ENCODE measurements at places on chromosomes 2 and 18.

GRCh38 chr2:113173542-113174375 lies at the start of gene PSD4:
Gene PSD4, plus strand, starts transcription at chr2:113173971. Its CDS starts 8,486 bp downstream, at chr2:113182457.
- DNase-seq: no peak

DNA sequence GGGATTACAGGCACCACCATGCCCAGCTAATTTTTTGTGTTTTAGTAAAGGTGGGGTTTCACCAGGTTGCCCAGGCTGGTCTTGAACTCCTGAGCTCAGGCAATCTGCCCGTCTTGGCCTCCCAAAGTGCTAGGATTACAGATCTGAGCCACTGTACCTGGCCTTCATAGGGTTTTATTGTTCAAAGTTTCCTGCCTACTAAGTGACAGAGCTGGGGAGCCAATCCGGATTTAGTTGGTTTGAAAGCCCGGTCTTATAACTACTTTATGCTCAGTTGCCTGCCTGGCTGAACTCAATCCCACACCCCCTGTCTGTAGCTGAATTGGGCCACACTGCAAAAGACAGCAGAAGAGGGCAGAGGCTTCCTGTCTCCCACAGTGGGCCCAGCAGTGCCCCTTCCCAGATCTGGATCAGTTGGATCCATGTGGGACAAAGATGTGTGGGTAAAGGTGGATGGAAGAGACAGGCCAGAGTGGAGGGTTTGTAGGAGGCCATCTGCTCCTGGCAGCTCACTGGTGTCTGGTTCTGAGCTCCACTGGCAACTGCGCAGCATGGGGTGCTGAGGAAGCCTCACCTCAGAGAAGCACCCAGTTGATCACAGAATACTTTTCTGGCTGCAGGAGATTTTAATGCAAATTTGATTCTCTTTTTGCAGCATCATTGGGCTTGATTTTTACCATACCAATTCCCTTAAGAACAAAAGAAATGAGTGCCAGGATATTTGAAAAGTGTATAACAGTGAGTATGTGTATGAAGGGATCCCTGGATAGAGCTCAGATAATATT lies 144.9 kb downstream of the DDX1 start:
- DNase-seq: no peak

DNA sequence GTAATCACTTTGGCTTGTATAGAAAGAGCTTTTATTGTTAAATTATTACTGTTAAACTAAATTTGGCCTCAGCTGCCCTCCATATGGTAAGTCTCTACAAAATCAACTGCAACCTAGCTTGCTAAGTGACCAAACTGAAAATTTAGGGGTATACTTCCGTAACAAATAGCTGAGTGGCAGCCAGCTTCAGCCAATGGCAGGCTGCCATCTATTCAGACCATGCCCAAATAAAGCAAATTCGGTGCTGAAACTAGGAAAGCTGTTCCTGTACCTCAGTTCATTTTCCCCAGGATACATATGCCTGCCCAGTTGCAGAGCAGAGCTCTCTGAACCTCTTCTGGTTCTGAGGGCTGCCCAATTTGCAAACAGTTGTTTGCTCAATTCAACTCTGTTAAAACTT lies 94.8 kb downstream of the EML6 start:
- no peak for DNase-seq

- DNase-seq: no peak
These were observed 71.2 kb downstream of the MYO1B start for GRCh38 chr2:191316246-191316994.

DNA sequence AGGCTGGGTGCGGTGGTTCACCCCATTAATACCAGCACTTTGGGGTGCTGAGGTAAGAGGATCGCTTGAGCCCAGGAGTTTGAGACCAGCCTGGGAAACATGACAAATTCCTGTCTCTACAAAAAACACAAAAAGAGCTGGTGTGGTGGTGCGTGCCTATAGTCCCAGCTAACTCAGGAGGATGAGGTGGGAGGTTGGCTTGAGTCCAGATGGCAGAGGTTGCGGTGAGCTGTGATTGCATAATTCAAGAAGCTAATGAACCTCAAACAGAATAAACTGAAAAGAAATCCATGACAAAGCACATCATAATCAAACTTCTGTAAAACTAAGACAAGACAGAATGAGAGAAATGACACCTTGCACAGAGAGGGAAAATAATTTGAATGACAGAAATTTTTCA lies 54.8 kb downstream of the SEMA4F start:
- DNase-seq: no peak

- DNase-seq: no peak
These were observed 124.8 kb downstream of the MSTN start for GRCh38 chr2:189937691-189938090.

DNA sequence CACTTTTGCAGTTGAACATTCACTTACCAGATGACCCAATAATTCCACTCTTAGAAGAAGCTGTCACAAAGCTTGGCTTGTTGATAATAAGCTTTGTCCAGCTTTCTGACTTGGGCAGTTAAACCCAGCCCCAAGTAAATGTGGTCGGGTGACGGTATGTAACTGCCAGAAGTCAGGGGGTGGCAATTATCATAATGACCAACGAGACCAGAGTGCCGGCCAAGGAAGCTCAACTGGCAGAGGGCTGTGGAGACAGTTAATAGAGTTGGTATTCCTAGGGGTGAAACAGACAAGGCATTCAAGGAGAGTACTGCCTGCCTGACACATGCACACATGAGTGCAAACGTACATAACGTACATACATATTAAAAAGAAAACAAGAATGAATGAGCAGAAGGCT lies 116.7 kb downstream of the EIPR1 start:
- no peak for DNase-seq

DNA sequence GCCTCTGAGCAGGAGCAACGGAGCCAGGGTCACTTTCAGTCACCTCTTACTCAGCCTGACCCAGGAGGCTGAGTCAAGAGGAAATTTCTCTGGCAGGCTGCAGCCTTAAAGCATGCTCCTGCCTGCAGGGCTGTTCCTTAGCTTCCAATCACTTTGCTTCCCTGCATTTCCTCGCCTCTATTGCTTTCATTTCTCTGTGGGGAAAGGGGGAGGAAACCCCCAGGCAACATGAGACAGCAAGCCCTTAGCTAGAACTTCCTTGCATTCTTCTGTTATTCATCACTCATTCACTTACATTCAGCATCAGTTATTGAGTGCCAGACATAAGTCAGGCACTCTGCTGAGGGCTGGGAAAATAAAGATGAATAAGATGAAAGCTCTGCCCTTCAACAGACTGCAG lies 13.0 kb downstream of the XDH start:
- DNase-seq: no peak

DNA sequence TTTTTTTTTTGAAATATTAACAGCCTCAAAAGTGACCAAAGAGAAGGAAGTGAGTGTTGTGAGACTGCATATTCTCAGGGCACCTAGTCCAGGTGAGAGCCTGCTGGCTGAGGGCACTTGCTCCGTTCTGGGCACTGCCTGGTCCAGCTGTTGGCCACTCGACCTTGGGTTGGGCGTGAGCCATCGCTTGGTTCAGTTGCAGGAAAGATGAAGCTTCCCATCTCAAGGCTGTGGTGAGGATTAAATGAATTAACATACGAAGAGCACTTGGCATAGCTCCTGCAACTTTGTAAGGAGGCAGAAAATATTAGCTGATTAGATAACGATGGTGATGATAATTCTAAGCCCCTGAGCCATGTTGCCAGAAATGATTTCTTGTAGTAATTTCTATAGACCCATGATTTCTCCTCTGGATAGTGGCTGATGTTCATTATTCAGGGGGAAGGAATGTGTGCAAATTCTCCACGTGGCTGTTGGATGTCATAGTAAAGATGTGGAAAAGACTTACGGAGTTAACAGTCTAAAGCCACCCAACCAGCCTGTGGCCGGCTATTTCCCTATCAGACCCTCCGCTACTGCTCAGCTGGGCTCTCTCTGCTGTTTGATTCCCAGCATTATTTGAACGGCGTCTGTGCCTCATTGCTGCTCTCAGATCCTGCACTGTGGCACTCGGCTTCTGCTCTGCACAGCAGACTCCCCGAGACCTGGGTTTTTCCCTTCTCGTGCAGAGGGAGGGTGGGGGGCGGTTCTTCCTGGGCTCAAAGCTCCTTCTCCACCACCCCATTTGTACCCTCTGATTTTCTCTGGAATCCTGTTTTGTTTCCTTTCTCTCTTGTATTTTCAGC lies 221.1 kb downstream of the GALR1 start:
- no peak for DNase-seq

DNA sequence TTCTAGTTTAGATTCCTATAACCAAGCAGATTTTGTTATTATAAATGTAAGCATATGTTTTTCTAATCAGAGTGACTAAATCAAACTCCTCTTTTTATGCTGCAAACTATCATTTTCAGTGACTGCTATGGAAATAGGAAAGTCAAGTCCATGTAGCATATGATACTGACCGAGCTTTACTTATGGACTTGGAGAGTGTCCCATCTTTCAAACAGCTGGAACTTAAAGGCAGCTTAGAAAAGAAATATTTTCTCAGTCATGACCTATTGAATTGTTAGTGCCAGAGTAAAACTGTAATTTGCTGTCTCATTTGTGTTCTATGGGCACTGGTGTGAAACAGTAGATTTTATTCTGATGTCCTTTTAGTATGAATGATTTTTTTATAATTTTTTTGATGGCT lies 76.7 kb downstream of the PHLPP1 start:
- no peak for DNase-seq

DNA sequence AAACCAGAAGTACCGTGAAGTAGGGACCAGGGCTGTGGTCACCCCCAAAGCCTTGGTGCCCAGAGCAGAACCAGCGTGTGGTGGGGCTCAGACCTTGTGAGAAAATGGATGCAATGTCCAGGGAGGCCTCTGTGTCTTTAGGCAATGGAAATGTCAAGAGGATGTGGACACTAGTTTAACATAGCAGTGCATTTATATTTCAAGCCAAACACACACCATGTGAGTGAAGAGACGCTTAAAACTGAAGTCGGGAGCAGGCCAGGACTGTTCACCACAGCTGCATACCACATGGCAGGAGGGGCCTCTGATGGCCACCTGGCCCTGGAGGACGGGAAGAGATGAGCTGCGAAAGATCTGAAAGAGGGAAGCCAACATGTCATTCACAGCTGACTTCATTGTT lies 87.3 kb upstream of the LDLRAD4 start:
- no peak for DNase-seq

DNA sequence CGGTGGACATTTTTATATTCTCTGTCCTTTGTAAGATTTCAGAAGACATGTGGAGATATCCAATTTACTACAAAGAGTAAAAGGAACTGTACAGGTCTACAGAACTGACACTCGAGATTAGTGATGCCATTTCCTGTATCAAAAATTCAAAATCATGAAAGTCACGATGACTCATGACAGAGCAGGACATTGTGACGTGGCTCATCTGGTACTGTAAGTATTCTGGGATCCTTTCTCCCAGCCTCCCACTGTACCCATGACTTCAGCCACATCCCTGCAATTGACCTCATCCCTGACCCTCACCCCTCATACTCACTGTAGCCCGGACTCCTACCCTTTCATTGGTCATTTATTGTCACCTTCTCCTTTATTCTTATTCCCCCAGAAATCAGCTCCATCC lies 736.5 kb downstream of the EPHA4 start:
- DNase-seq: no peak

DNA sequence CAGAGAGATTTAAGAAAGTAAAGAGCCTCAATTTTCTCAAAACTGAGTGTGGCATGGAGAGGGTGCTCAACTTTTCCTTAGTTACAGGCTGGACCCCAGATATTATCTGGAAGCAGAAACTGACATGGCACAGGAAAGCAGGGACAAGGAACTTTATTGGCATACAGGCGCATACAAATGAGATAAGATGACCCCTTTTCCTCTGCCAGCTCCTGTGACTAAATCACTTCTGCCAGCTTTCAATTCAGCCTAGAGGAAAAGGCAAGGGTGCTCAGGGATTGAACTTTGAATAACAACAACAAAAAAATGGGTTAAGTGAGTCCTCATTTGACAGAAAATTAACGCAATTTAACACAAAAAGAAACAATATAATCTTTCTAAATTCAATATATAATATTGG lies 262.9 kb downstream of the CD226 start:
- no peak for DNase-seq

DNA sequence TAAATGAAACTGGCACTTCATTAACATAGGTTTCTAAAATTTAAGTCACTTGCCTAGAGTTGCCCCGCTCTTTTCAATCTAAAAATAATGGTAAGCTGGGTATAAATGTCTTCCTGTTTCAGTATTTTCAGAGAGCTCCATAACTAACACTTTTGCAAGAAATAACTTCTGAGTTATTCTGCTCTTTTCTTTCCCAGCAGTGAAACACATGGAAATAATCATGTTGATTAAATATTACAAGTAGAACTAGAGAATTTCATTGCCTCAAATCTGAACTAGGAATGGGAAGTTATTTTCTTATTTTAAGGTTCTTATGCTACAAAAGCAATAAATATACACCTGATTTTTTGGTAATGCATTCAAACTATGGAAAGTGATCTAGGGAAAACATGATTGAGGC lies 257.4 kb downstream of the IKZF2 start:
- no peak for DNase-seq

GRCh38 chr2:198991431-198991830 lies 466.3 kb downstream of the SATB2 start:
- no peak for DNase-seq

- DNase-seq: no peak
These were observed 52.7 kb upstream of the NPAS2 start for GRCh38 chr2:100767224-100767653.

- no peak for DNase-seq
These were observed 123.0 kb downstream of the MAPK4 start for GRCh38 chr18:50682852-50683251.

DNA sequence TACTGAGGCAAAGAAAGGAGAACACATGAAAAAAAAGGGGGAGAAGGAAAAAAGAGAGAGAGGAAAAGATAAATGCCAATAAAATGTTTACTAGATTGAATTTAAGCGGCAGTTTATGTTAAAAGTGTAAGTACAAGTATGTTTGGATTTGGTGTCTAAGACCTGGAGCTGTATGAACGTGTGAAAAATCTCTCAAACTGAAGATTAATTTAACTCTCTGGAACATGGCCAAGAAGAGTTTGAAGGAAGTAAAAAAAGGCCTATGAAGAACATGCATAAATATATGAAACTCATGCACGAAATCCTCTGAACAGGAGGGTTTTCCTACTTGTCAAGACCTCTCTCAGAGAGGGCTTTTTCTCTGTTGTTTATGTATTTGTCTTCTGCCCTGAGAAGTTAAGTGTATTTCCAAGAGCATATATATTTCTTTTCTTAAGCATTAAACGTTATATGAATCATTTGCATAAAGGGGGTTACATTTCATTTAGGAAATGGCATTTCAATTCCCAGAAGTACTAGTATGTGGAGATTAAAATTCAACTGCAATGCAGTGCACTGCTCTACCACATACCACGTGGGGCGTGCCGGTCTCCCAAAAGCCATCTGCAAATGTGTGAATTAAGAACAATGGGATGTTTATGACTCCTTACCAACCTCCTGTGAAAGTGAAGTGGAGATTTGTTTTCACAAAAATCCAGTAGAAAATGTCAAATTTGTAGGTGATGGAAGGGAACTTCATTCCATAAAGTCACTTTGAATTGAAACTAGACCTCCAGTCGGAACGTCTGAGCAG lies 281.1 kb upstream of the TRIB2 start:
- DNase-seq: no peak

DNA sequence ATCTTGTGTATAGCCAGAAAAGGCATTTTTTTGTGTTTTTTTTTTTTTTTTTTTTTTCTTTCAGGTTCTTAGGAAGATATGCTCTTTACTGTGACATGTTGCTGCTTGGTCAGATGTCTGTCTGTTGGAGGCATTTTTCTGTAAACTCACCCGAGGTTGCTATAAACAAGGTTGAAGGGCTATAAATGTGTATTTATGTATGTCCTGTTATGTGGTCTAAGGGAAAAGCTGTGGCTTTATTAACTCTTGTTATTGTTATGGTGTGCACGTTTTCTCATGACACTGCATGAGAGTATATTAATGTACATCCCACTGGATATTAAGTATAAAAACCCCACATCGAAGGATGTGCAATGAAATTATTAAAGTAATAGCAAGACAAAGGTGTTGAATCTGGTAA lies 102.0 kb downstream of the ZNF532 start:
- DNase-seq: no peak
